ENCODE measurements at places on chromosomes 4 and X.
A peak's percentile ranks its signal among the peaks of the same experiment; 100 is the strongest.

DNA sequence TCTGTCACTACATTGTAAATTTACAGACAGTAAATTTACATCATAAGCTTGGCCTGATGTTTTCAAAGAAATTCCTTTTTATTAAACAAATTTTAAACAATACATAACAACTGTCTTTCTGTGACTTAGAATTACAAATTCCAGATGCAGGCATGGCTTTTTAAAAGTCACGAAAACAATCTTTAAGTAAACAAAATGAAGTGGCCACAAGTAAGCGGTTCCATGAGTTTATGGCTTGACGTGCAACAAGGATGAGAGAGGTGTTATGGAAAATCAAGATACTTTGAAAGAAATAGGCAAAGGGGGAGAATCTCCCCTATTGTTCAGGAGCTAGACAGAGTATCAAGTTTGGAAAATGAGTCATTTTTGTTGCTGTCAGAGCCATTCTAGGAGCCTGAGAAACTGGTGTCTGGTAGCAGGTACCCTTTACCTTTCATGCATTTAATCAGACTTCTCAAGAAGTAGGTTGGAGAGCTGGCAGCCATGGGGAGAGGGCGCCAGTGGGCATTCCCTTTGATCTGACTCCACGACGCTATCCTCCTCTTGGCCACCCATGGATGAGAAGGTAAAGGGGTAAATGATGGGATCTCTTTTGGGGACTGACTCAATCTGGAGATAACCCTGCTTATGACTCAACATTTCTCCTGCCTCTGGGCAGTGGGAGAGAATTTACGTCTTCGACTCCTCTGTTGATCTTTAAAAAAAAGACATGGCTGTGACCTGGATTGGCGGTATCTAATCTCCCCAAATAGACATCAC lies 217.2 kb downstream of the SPRY1 start:
- no peak overlapping the region for H3K27ac ChIP-seq
- no peaks in the 10 kb centered on the region for H3K36me3 ChIP-seq
- DNase-seq = no peak

- H3K36me3 ChIP-seq = peaks cover 4% of the 10 kb centered on the region
- peaks cover 32% of the 10 kb centered on the region for H3K27me3 ChIP-seq
- no peak for DNase-seq
- H3K4me3 ChIP-seq = no peak overlapping the region
- no peak overlapping the region for H3K27ac ChIP-seq
- no peaks in the 10 kb centered on the region for H3K4me1 ChIP-seq
Measured at GRCh38 chrX:69389101-69389501, 115.0 kb upstream of the NALF2 start.

DNA sequence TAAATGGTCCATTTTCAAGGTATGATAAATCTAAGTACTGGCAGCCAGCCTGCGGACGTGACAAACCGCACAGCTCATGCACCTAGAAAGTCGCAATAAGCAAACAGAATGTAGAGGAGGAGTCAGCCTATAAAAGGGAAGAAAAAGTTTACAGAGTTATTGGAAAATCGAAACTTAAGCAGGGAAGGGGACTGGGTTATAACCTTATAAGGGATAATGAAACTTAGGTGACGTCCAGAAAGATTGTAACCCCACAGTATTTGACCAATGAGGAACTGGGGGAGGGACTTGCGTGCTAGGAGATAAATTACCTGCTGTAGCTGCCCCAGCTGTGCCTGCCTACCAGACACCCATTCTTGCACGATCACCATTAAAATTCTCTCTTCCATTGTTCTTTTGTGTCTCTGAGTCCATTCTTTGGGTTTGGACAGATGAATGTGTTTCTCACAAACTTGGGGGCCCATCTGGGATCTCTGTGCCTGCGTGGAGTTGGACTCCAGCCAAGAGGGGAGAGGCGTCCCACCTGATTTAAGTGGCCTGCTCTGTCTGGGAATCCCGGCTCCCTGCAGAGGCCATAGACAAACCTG lies 61.0 kb downstream of the ZCCHC12 start:
- no peak overlapping the region for H3K4me3 ChIP-seq
- no peaks in the 10 kb centered on the region for H3K4me1 ChIP-seq
- no peaks in the 10 kb centered on the region for H3K36me3 ChIP-seq
- H3K27me3 ChIP-seq = peaks cover 36% of the 10 kb centered on the region
- H3K27ac ChIP-seq = no peak overlapping the region
- no peak for DNase-seq

- no peak for DNase-seq
- no peaks in the 10 kb centered on the region for H3K36me3 ChIP-seq
- no peaks in the 10 kb centered on the region for H3K4me1 ChIP-seq
- no peaks in the 10 kb centered on the region for H3K27me3 ChIP-seq
- H3K4me3 ChIP-seq = no peak overlapping the region
Measured at GRCh38 chr4:69224891-69225290, 10.3 kb upstream of the UGT2B11 start.

DNA sequence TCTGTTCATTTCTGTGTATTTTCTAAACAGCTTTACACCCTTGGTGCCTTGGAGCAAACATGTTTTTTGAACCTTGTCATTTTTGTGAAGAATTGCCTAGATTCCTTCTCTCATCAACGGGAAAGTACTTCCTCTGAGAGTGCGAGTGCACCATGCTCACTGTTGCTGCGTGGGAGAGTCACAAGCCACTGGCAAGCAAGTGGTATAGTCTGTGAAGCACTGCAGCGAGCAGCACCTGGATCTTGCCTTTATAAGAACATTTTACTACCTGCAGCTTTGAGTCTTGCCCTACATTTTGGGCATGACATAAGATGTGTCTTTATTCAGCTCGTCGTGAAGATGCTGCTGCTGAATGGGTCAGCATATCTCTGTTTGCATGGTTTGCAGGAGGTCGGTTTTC lies 44.9 kb downstream of the HADH start:
- H3K27ac ChIP-seq = no peak overlapping the region
- peaks cover 7% of the 10 kb centered on the region for H3K36me3 ChIP-seq
- H3K4me1 ChIP-seq = peaks cover 9% of the 10 kb centered on the region
- H3K4me3 ChIP-seq = no peak overlapping the region

DNA sequence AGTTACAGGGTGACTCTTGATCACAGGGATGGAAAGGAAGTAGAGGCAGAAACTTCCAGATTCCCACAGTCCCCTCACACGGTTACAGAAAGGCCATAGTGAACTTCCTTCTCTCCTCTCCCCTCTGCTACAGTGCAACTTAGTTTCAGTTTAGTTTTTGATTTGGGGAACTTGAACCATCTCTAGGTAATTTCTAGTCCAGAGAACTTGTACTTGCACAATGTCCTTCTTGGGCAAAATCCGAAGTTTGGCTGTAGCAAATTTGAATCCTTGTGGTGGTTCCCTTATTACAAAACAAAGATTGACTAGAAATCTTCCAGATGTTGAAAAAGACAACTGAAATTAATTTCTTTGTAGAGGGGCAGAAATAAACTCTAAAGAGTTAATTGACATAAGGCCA lies 1.2 kb upstream of the BLTP1 start:
- peak overlapping the region; percentile 96 for H3K27ac ChIP-seq
- peaks cover 46% of the 10 kb centered on the region for H3K4me1 ChIP-seq
- H3K36me3 ChIP-seq = peaks cover 9% of the 10 kb centered on the region

Measured in central memory CD8-positive, alpha-beta T cell (primary cell).